ENCODE measurements at places on chromosomes 2 and 18.
A peak's percentile ranks its signal among the peaks of the same experiment; 100 is the strongest.

GRCh38 chr2:100039291-100039980 is 103.0 kb downstream of the AFF3 start:
- DNase-seq = no peak

- DNase-seq = no peak
These were observed 172.3 kb upstream of the KCNJ3 start for GRCh38 chr2:154526234-154526633.

- no peak for DNase-seq
These were observed 321.5 kb upstream of the HNRNPA3 start for GRCh38 chr2:176891105-176891504.

- DNase-seq = no peak
These were observed 75.3 kb upstream of the DDX18 start for GRCh38 chr2:117738991-117739839.

GRCh38 chr2:126368758-126369157 is 287.2 kb upstream of the GYPC start:
- DNase-seq = no peak

GRCh38 chr18:55228191-55228590 is 268.9 kb upstream of the CCDC68 start:
- peak; percentile 4 for DNase-seq

GRCh38 chr2:15260835-15261234 is 300.3 kb downstream of the NBAS start:
- DNase-seq = no peak

GRCh38 chr2:85439986-85440385 is 21.5 kb downstream of the SH2D6 start:
- DNase-seq = no peak

GRCh38 chr2:26001743-26002351 is 19.6 kb upstream of the KIF3C start:
- no peak for DNase-seq

GRCh38 chr2:195560209-195560895 is 96.7 kb upstream of the SLC39A10 start:
- DNase-seq = no peak

DNA sequence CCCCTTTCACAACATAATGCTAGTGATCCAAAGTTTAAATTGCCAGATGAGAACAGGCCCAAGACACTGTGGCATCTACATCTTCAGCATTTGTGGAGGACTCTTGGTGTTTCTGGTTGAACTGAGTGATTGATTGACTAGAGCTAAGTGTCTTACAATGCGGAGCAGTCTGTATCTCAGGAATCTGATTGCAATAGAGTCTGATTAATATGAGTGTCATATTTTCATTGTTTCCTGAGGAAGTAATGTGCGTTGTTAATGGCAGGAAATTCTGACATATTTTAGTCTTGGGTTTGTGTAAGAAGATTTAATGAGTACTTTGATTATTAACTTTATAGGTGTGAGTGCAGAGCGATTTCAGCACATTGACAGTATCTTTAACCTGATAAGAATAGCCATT is 82.0 kb upstream of the PROKR1 start:
- DNase-seq = no peak

DNA sequence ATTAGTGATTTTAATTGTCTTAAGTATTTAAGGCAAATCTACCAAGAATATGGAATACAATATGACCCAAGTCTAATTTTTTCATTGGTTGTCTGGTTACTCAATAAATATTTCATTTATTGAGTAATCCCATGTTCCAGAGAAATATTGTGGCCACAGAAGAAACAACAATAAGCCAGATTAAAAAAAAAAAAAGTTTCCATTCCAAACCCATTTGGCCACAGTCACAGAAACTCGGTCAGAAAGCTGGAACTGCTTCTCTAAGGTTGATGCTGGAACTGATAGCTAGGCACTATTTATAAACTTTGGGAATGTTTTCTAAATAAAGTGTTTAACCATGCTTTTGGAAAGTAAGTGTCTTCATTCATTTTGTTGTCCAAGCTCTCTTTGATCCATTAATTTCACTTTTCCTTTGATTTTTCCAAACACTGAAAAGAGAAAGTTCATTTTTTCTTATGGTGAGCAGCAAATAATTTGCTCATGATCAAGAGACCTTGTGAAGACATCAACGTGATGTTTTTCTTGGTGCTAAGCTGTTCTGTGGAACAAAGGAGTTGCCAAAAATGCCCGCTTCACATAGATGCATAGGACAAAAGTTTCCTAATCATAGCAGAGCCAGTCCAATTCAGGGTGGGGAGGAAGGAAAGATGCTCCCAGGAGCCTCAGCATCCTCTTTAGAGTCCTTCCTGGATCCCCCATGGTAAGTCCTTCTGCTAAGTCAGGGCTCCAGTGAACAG is 72.1 kb upstream of the CCBE1 start:
- no peak for DNase-seq

- no peak for DNase-seq
These were observed 140.3 kb downstream of the OSR1 start for GRCh38 chr2:19218166-19218565.

- DNase-seq = no peak
These were observed 4.9 kb upstream of the HS6ST1 start for GRCh38 chr2:128323555-128323931.

GRCh38 chr2:234300391-234300925 is 196.4 kb downstream of the ARL4C start:
- DNase-seq = no peak

All from Calu3 (cell line).